ENCODE measurements at places on chromosomes 7 and 10. TPM values are rescaled to one million over a fixed set of nuclear protein-coding genes. Genes with fewer than 3 reads are reported as not detected.

The UNCX gene
- total RNA-seq, result not detected

The DGKB gene
- not detected for total RNA-seq

The SOSTDC1 gene
- not detected for total RNA-seq

The DEPP1 gene
- 3.2 TPM for total RNA-seq

The PBLD gene
- 3.2 TPM for total RNA-seq

The CDK6 gene
- 17.5 TPM for total RNA-seq

The TTYH3 gene
- total RNA-seq, result 58.2 TPM

The AIMP2 gene
- 77.8 TPM for total RNA-seq

Measured in A549 treated with dexamethasone at 1 μM for 4 hours (cell line).